A549 (cell line): ENCODE measurements at places on chromosomes 11 and 22.

DNA sequence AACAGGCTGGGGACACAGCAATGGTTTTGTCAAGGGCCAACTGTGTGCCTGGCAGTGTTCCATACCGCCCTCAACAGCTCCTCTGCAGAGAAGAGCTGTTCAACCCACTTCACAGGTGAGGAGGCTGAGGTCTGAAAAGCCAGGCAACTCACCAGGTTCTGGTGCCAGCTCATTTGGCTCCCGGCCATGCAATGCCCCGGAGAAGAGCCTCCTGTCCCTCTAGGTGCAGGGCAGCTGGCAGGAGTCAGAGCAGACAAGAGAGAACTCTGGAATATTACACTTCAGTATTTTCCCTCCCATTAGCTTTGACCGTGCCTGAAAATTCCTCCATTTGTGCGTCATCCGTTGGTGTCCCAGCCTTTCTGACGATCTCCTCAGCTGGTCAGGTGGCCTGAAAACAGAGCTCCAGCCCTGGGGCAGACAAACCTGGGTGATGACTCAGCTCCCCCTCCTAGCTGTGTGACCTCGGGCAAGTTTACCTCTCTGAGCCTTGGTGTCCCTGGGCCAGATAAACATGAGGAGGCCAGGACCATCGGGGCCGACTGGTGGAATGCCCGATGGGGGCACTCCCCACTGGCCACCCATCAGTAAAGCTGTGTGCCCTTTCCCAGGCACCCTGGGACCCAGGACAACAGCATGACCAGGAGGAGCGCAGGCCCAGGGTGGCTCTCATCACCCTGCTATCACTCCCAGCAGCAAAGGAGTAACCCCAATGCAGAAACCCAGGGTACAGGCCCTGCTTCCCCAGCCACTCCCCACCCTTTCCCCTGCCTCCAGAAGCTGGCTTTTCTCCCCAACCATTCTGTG, 9.6 kb upstream of the C1QTNF6 start:
- DNase-seq: peak; percentile 91

GRCh38 chr22:16953206-16954059, 54.6 kb downstream of the GAB4 start:
- DNase-seq: no peak

DNA sequence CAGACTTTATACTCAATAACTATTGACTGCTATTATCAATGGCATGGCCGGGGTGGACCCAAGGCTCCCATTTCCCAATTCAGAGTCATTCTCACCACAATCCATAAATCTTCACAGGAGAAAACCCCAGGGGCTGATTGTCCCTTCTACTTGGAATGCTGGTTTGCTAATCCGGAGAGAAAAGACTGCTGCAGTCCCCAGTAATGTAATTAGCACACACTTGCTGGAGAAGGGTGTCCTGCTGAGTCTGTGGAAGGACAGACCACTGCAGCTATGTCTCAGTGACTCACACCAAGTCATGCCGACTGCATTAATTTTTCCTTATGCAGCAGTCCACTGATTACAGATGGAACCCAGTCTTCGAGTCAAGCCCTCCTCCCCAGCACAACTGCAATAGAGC, 5.9 kb upstream of the ETS1 start:
- no peak for DNase-seq

DNA sequence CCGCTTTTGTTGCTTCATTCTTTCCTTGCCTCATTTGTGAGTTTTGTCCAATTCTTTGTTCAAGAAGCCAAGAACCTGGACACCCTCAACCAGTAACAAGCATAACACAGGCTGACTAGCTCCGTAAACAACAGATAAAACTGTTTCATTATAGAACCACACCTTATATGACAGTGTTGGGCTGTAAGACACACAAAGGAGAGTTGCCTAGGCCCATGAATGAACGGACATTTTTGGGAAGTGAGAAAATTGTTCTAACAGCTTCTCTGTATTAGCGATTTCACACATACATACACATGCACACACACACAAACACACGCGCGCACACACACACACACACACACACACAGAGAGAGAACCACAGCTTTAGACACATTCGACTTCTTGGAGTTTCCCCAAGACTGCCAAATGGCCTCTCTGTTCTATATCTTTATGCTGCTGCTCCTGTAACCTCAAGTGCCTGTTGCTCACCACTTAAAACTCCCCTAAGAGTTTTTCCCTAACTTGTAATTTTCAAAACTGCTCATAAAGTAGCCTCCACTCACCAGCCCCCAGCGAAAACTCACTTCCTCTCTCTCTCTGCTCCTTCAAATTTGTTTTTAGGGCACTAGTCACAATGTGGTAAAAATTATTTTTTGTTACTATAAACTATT, 35.9 kb downstream of the CTSC start:
- no peak for DNase-seq

DNA sequence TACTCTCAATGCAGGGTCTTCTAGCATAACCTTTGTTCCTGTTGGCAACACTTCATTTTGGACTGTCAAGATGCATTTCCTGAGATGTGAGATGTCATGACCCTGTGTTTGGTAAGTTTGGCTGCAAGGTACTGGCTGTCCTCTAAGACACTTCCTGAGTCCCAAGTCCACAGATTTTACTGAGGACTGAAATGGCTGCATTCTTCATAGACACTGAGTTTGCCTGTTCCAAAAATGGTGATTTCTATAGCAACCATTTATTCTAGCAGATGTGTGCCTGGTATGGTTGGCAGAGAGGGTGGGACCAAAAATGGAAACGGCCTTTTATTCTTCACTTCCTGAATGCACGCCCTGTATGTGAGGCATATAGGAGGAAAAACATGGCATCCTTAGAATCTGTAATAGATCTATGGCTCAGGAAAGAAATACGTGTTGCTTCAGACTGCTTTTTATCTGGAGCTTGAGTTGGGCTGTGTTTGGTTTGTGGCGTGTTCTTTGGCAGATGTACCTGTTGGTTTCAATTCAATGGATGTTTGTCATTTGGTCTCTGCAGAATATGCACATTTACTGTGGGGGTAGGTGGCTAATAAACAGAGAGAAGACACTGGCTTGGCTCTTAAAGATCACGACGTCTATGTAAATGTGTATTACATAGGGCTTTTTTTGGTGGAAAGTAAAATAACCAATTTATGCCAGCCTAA, 62.4 kb downstream of the ZBTB16 start:
- no peak for DNase-seq

- DNase-seq: no peak
Observed at GRCh38 chr22:40534379-40535188, 101.9 kb downstream of the MRTFA start.

- DNase-seq: no peak
Observed at GRCh38 chr11:84193706-84194105, 907.5 kb upstream of the CCDC90B start.

- DNase-seq: no peak
Observed at GRCh38 chr11:128894685-128895084, 3.5 kb downstream of the KCNJ5 start.

DNA sequence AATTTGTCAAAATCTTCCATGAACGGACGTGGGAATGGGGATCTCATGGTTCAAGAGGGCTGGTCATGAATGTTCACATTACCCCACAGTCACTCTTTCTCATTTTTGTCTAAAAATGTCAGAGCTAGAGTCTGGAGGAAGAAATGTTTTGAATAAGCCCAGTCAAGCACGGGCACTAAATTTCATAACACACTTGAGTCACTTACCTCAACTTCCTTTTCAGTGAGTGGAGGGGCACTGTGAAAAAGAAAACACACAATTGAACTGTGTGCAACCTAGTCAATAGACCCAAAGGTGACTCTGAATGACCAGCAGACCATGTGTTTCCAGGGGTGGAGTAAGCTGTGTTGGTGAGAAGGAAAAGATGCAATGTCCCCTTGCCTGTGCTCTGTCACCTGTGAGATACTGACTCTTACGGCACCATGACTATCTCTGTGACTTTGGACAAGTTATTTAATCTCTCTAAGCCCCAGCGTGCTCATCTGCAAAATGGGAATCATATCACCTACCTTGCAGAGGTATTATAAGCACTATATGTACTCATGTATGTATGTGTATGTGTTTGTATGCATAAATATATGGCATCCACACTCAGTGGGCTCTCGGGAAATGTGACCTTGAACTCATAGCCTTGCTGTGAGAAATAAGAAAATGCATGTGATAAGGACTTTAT, 38.2 kb upstream of the LYVE1 start:
- DNase-seq: no peak

- DNase-seq: peak; percentile 91
Observed at GRCh38 chr11:17012712-17013547, 1.3 kb downstream of the PLEKHA7 start.

- no peak for DNase-seq
Observed at GRCh38 chr11:44065161-44065661, 859 bp upstream of the ACCS start.

DNA sequence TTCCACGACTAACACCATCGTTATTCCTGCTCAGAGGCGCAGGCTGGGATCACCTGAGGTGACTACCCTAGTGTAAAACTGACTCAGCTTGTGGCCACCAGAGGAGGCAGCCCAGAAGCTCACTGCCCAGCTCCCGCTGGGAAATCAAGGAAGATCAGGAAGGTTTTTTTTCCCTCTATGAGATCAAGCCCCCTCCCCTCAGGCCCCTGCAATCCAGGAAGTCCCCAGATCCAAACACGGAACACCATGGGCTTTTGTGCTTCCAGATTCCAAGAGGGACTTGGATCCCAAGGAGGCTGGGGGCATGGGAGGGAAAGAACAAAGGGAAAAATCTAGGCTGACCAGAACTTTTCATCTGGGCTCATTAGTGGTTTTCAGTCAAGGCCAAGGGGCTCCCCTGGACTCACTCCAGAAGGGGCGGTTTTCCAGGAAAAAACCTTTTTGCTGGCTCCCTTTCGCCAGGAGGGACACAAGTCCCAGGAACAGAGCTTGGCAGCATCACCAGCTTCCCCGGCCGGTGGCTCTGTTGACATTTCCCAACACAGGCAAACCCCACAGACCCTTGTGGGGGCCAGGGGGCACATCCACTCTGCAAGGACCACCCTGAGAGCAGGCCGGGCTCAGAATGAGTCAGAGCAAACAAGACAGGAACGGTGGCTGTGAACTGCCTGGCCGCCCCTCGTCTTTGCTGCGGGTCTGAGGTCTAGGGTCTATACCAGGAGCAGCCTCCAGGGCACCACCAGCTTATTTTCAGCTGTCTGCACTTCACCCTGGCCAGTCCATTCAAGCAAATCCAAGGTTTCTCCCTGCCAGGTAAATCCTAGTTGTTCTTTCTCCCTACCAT, 36.8 kb downstream of the MYH9 start:
- peak; percentile 66 for DNase-seq

- DNase-seq: peak; percentile 86
Observed at GRCh38 chr11:9015677-9016076, 11.9 kb upstream of the NRIP3 start.

DNA sequence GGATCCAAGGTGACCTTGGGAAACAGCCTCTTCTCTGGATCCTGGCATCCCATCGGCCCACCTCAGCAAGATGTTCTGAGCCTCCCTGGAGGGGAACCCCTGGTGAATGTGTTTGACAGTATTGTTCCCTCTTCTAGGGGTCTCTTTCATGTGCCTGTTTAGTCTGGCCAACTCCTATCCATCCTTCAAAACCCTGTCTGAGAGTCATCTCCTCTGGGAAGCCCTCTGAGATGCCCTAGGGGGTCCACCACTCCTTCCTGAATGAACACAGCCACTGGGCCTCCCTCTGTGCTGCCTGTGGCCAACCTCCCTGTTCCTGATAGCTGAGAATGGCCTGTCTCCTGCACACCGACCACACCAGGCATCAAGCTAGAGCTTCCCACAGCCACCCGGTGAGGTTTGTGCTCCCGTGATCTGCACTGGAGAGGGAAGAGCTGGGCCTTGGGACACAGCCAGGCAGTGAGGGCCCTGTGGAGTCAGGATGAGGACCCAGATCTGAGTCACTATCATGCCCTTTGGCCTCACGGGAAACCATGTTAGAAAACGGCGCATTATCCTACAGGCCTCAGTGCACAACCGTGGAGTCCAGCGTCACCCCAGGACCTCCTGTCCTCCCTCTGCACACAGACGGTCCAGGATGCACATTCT, 8.8 kb downstream of the WNT7B start:
- no peak for DNase-seq

DNA sequence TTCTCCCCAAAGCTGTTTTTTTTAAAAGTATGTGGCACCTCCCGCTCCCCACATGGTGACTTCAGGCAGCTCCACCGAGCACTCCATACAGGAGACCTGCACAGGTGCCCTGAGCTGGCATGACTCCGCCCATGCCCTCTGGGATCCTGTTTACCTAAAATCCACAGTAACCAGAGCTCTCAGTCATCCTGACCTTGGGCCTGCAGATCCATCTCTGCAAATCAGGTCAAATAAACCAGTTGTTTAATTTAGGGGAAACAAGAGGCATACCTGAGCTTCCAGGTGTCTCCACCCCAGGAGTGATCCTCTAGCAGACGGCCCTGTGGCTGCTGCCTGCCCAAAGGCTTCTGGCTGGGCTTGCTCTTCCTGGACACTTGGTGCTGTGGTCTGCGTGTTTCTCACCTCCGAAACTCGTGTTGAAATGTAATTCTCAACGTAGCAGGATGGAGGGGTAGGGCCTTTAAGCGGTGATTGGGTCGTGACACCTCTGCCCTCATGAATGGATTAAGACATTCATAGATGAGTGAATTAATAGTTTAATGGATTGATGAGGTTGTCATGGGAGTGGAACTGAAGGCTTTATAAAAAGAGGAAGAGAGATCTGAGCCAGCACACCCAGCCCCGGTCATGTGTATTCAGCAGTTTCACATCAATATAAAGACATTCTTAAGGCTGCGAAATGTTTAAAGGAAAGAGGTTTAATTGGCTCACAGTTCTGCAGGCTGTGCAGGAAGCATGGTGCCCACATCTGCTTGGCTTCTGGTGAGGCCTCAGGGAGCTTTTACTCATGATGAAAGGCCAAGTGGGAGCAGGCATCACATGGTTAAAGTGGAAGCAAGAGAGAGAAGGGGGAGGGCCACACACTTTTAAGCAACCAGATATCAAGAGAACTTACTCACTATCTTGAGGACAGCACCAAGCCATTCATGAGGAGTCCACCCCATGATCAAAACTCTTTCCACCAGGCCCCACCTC, 34.1 kb downstream of the LINC01488 start:
- DNase-seq: no peak

DNA sequence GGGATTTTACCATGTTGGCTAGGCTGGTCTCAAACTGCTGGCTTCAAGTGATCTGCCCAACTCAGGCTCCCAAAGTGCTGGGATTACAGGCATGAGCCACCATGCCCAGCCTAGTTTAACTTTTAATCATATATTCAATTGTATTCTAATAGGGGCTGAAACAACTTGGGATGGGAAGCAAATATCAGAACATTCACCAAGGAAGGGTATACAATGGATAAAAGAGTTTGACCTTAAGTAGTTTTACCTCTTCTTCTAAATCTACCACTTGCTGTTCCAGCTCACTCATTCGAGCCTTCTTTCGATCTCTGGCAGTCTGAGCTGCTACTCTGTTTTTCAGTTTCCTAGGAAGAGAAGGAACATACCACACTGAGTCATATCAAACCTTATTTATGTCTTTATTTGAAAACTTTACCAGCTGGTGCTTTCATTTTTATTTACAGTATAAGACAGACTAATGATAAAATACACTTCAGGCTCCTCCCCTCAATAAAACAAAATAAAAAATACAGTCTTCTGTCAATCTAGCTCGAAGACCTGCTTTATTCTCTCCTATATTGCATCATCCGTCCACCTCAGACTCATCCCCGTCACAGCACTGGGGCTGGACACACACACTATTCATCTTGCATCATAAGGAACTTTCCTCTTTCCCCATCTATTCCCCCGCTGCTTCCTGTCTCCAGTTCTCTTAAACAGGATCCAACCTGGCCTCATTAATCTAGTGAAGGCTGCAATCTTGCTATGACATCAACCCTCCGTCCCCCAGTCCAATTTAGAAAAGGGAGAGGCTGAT, 1.4 kb downstream of the XBP1 start:
- peak; percentile 71 for DNase-seq
